ENCODE measurements at places on chromosomes 12 and 14.

- no peak for DNase-seq
Measured at GRCh38 chr12:60981473-60981872, 1278.7 kb upstream of the USP15 start.

- DNase-seq: peak; percentile 18
Measured at GRCh38 chr14:31877255-31877798, 199.8 kb upstream of the ARHGAP5 start.

- DNase-seq: peak; percentile 57
Measured at GRCh38 chr14:103072595-103073366, 11.2 kb upstream of the LBHD2 start.

DNA sequence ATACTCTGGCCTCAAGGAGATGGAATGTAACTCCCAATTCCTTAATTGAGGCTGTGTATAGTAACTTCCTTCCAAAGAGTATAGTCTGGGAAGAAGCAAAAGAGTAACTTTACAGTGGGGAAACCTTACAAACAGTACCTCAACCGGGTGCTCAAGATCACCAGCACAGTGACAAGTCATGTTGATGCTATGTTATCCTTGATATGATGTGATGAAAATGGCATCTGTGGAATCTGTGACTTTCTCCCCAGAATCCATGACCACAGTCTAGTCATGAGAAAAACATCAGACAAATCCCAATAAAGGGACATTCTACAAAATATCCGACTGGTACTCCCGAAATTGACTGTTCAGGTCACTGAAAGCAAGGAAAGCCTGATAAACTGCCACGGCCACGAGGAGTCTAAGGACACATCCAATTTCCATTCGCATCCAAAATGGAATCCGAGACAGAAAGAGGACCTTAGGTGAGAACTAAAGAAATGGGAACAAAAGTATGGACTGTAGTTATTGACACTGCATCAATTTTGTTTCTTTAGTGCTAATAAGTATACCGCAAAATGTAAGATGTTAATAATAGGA lies 97.3 kb upstream of the FRMD6 start:
- DNase-seq: no peak

Measured in small intestine (tissue), 16 donors.